ENCODE measurements at places on chromosomes 7 and 10.

DNA sequence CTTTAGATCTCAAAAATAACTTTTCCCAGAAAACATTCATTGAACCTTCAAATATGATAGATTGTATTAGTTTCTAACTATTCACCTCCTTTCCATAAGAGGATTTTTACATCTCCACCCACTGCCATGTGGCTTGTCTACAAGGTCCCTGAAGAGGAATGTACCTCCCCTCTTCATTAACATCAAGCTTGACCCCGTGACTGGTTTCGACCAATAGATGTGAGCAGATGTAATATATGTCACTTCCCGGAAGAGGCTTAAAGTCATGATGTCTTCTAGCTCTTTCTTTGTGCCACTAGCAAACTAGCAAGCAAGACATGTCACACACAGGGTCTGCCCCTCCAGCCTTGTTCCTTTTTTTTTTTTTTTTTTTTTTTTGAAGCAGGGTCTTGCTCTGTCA lies 6.9 kb downstream of the BAZ1B start:
- no peak for DNase-seq

DNA sequence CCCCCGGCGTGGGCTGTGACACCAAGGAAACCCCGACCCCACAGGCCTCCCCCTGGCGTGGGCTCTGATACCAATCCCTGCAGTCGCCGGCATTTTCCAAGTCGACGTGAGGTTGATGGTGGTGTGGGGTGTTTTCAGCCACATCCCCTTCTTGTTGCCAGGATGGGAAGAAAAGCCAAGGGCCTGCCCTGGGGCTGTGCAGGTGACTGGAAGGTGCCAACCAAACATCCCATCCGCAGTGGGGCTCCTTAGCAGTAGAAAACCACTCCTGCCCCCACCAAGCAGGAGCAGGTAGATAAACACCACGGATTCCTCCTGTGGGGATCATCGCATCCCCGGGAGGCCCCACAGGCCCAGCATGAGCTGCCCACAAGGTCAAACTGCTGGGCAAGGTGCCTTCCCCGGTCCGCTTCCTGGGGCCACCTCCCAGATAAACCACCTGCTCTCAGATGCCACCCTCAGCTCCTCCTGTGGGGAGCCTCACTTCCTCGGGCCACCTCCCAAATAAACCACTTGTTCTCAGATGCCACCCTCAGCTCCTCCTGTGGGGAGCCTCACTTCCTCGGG lies 88.5 kb upstream of the DIP2C start:
- DNase-seq: no peak

- no peak for DNase-seq
These were observed 22.7 kb upstream of the MKRN1 start for GRCh38 chr7:140501966-140502365.

GRCh38 chr10:129958629-129959543 lies 5.2 kb downstream of the EBF3 start:
- DNase-seq: no peak

- no peak for DNase-seq
These were observed 53.1 kb downstream of the PRF1 start for GRCh38 chr10:70549351-70549961.

DNA sequence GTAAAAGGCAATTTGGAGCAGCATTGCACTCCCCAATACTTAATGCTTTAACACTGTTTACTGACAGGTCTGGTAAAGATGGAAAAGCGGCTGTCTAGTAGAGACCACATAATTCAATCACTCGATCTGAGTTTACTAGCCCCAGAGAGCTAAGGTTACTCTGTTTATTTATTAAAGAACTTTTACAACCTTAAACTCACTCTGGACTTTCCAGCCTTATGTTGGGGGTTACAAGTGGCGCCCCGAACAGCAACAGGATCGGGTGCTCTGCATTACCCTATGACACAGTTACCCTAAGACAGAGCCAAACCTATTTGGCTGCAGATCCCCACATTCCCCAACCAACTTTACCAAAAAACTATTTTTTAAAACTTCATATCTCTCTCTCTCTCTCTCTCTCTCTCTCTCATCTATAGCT lies 43.9 kb downstream of the MRPS24 start:
- DNase-seq: no peak

DNA sequence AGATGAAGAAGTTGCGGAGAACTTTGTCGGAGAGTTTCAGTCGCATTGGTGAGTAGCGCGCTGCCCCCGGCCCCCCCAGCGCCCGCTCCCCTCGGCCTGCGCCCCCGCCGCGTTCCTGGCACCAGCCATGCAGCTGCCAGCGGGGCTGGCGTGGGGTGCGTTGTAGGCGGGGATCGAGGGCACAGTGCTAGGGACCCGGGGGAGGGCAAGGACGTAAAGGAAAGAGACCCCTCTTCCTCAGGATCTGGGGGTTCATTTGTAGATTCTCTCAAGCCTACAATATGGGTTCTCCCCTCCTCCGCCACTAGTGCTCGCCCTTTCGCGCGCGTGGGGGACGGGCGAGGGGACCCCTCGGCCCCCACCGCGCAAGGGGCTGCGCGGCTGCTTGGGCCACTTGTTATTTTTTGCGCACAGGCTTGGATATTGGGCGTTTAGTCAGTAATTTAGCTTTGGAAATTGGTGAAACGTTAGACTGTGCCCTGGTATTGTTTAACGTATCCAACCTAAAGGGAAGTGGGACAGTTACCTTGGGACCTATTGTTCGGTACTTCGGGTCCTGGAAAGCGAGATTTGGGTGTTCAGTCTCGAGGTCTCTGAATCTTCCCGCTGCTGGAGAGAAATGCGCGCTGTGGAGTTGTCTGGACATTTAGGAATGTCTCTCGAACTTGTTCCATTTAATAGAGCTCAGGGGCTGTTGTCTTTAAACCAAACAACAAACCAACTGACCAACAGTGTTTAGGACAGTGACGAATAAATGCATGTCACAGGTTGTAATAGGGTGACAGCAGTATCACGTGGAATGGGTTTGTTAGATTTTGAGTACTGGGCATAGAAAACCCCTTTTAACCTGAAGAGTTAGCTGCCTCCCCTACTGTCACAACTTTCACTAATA lies 796 bp downstream of the CDK14 start:
- DNase-seq: no peak

- DNase-seq: no peak
These were observed 729.1 kb upstream of the NRP1 start for GRCh38 chr10:34063592-34063991.

DNA sequence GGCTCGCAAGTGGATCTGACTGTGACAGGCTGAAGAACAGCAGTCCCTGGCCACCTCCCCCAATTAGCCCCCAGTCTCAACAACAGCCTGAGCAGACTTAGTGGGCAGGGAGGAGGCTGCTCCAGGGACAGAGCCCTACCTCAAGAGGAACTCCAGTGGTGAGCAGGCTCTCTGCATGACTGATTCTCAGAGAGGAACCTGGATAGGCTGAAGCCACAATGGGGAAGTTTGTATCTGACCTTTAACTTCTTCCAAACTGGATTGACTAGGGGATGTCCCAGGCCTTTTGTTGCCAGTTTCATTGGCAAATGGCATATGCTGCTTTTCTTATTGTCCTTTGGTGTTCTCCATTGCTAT lies 93.0 kb downstream of the ARHGAP22 start:
- no peak for DNase-seq

DNA sequence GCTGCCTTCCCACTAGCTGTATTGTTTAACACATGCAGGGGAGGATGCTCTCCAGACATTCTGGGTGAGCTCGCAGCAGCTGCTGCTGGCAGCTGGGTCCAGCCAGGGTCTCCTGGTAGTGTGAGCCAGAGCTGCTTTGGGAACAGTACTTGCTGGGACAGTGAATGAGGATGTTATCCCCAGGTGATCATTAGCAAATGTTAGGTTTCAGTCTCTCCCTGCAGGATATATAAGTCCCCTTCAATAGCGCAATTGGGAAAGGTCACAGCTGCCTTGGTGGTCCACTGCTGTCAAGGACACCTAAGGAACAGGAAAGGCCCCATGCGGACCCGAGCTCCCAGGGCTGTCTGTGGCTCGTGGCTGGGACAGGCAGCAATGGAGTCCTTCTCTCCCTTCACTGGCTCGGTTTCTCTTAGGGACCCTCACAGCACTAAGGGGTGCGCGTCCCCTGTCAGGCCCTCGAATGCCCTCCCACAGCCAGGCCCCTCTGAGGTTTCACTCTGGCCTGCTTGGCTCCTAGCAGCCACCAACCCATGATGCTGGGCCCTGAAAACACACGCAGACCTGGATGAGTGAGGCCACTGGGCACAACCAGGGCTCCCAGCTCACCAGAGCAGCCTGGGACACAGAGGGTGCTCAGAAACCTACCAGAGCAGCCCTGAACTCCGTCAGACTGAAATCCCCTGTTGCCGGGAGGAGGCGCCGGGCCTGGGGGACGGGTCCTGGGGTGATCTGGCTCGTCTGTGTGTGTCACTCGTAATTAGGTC lies 173.0 kb upstream of the LANCL2 start:
- DNase-seq: no peak

- no peak for DNase-seq
These were observed 28.8 kb downstream of the MIOS start for GRCh38 chr7:7595451-7595850.

- DNase-seq: no peak
These were observed 589 bp downstream of the ZNF488 start for GRCh38 chr10:47383261-47384147.

- no peak for DNase-seq
These were observed 14.4 kb upstream of the SP4 start for GRCh38 chr7:21413502-21413901.

GRCh38 chr10:84499846-84500245 lies 171.5 kb downstream of the CCSER2 start:
- DNase-seq: no peak

DNA sequence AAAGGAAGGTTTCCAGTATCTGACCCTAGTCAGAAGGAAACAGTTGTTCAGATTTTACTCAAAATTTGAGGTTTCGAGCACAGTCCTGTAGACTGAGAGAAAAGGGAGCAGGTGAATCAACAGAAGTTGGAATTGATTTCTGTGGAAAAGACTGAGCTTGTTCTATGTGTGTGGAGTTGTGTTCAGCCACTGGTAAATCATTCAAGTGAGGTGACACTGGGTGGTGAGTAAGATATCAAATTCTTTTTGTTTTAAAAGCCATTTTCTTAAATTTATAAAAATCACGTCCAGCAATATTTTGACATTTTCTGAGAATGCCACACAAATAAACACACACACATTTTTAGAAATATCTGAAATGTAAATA lies 165.1 kb downstream of the HGF start:
- no peak for DNase-seq

DNA sequence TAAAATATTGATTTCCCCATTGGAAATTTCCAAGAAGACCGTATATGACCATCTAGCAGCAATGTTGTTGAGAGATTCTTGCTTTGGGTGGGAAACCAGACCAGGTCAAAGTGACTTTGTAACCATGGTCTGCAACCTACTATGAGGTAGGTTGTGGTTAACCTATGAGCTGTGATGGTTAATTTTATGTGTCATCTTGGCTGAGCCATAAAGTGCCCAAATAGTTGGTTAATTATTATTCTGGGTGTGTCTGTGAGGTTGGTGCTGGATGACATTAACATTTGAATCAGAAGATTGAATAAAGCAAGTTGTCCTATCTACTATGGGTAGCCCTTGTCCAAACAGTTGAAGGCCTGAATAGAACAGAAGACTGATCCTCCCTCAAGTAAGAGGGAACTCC lies 18.3 kb upstream of the RALA start:
- DNase-seq: no peak

DNA sequence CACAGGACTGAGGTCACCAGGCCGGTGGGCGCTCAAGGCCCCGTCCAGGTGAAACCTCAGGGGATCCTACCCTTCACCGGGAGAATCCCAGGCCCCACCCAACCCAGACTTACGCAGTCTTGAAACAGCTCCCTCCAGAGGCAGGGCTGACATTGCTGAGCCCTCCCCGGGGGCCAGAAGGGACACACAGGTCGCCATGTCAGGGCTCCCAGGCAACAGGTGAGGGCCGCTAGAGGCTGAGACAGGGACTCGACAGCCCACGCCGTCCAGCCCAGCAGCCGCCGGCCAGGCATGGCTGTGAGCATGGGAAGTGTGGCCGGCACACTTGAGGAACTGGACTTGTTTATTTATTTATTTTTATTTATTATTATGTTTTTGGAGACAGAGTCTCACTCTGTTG lies 10.3 kb downstream of the MICALL2 start:
- no peak for DNase-seq

DNA sequence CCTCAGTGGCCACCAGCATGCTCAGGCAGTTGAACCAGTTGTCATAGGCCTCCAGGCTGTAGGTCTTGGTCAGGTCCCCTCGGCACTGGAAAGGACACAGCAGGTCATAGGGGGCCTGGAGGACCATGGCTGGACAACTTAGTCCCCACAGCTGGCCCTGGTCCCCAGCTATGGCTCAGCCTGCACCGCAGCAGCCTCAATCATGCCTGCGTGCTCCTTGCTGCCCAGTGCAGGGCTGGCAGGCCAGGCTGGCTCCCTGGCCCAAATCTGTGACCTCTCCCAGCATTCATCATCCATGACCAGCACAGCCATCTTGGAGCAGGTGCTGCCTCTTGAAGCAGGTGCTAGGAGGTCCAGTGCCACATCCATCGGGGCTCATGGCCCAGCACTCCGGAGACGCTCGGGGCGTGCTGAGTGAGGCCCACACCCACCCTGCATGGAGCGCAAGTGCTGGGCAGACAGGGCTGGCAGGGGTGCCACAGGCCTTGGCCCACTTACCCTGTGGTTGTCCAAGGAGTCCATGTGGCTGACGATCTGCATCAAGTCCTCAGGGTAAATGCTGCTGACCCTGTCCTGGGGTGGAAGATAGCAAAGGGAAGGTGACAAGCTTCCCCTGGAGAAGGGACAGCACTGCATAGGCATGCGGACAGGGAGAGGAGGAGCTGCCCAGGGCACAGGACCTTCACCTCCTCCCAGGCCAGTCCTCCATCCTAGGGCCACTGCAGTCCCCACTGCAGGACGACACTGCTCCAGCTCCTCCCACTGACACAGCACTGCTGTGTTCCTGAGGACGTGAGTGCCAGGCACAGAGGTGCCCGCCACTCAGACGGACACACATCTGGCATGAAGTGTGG lies 61.7 kb downstream of the CSGALNACT2 start:
- DNase-seq: no peak
